ENCODE measurements at places on chromosomes 2 and 18. TPM values are rescaled to one million over a fixed set of nuclear protein-coding genes. Genes with fewer than 3 reads are reported as not detected.

GRCh38 chr18:11859903-11860407, 8.7 kb downstream of the CHMP1B start:
- DNase-seq: peak; percentile 66

DNA sequence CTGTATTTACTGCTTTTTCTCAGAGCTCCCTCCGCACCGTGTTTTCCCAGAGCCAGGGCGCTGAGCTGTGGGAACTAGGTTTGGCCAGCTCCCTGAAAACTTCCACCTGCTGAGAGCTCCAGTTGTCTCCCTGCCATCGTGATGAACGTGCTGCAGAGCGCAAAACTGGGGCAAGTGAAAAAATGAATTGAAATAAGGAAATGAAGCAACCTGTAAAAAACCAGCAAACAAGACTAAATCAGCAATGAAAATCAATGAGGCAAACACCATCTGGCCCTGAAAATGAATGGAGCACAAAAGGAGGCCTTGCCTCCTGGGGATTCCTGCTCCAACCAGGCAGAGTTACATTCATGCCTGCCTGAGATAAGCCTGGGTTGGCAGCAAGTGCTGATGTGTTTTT, 129.9 kb downstream of the MARCHF4 start:
- no peak for DNase-seq

- no peak for DNase-seq
Observed at GRCh38 chr18:47204908-47205522, 28.9 kb upstream of the IER3IP1 start.

DNA sequence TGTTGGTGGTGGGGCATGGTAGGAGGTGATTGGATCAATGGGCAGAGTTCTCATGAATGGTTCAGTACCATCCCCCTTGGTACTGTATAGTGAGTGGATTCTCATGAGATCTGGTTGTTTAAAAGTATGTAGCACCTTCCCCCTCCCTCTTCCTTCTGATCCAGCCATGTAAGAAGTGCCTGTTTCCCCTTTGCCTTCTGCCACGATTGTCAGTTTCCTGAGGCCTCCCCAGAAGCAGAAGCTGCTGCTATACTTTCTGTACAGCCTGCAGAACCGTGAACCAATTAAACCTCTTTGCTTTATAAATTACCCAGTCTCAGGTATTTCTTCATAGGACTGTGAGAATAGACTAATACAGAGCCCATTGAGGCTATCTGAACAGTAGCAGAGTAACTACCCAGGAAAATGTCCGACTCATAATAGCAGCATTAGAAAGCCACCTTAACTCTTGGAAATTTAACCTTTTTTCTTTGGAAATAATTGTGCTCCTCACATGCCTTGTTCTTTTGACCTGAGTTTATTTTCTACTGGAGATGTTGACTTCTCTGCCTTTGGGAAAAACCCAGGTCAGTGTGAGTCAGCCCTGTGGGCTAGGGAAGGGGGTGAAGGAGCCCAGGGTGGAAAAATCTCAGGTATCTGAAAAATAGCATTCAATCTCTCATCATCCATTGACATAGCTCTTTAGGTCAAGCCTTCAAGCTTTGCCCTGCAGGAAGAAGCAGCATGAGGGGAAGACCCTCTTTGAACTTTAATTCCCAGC, 18.1 kb downstream of the CYP1B1 start:
- no peak for DNase-seq

STON1 gene
- total RNA-seq: 2.2 TPM

DNA sequence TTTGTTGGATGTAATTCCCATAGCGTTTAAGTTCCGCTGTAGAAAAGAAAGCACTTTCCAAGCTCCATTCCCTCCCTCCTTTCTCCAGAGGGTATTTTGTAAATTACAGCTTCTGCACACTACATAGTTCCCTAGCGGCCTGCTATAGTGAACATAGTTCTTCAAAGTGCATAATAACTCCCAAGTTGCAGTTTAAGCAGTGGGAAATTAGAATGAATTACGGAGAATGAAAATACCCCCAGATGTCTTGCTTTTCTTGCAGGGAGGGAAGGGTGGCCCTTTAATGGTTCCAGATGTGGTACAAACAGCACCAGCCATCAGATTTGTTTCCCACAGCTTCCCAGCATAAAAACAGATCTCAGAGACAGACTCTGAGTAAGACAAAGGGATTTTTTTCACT, 893.9 kb downstream of the SUCLG1 start:
- no peak for DNase-seq

SGPP2 gene
- not detected for total RNA-seq

DNA sequence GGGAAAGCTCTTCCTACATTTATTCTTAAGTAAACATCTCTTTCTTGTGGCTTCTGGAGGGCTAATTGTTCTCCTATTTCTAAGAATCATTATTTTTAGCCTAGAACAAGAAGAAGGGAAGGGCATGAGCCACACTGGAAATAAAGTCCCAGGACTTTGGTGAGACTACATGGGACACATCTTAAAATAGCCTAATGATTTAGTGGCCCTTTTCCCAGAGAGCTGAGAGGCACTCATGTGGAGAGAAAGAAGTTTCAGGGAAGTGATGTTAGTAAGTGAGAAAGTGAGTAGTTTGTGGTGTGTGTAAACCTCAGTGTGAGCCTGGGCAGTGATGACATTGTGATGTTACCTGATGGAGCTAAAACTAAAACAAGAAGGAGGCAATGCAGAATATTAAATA, 14.6 kb downstream of the ITGA4 start:
- no peak for DNase-seq

DNA sequence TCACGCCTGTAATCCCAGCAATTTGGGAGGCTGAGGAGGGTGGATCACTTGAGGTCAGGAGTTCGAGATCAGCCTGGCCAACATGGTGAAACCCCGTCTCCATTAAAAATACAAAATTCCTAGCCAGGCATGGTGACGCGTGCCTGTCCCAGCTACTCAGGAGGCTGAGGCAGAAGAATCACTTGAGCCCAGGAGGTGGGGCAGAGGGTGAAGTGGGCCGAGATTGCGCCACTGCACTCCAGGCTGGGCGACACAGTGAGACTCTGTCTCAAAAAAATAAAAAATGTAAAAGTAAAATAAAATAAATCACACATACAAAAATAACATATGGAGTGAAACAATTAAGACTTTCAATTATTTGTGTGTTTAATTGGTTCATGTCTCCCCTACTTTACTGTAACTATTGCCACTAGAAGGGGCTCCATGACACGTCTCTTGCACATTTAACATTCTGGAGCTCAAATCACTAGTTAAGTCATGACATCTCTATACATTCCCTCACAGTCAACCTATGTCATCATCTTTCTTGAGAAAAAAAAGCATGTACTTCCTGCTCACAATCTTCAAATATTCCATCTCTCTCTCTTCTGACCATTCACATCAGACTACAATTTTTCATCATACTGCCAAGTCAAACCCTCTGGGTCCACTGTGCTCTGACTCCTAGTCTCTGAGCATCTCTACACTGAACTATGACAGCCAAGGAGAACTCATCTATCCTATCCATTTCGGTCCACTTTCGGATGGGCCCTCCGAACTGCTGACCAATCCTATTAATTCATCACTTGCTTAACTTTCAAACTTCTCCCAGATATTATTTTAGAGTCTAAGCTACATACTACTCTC, 6.7 kb downstream of the GFPT1 start:
- DNase-seq: no peak

TCF7L1 gene
- 0.46 TPM for total RNA-seq

GRCh38 chr2:148586522-148587128, 57.9 kb upstream of the EPC2 start:
- no peak for DNase-seq

CAPG gene
- 283 TPM for total RNA-seq

GRCh38 chr2:9297156-9297555, 90.5 kb downstream of the ASAP2 start:
- DNase-seq: no peak

GRCh38 chr2:71291398-71291797, 40.2 kb upstream of the ZNF638 start:
- peak; percentile 39 for DNase-seq

DHRS9 gene
- total RNA-seq: not detected

- no peak for DNase-seq
Observed at GRCh38 chr2:10205162-10205475, 82.6 kb downstream of the RRM2 start.

- no peak for DNase-seq
Observed at GRCh38 chr2:175575346-175576258, 394.1 kb upstream of the ATP5MC3 start.

DNA sequence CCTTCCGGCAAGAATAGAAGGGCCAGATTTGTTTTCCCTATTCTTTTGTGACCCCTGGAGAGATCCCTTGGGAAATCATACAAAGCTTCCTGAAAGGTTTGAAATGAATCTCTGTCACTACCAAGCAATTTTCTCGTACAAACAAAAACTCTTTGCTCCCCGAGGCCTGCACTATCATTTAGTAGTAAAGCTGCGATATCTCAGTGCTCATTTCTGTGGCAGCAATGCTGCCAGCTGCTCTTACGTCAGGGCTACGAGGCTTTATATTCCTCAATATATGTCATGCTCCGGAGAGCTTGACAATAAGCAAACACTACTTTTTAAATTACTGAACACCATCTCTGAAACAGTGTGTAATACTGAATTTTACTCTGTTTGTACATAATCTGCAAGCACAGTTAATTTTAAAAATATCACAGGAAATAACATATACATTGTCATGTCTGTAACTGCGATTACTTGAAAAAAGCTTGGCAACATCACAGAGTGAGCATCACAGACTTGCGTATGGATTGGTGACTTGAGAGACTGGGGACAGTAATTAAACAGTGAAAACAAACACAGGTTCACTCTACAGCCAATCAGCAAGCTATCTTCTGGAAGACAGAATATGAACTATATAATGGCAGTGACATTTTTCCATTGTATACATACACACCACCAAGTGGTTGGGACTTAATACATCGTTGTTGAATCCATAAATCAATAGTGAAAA, 403.3 kb upstream of the NETO1 start:
- no peak for DNase-seq

- no peak for DNase-seq
Observed at GRCh38 chr2:219443016-219443696, 8.5 kb downstream of the SPEG start.

- DNase-seq: no peak
Observed at GRCh38 chr18:59651071-59651470, 46.2 kb downstream of the CCBE1 start.

- DNase-seq: no peak
Observed at GRCh38 chr18:13409997-13410396, 191.4 kb downstream of the LDLRAD4 start.

AQP4 gene
- not detected for total RNA-seq

GALNT3 gene
- total RNA-seq: 7.7 TPM

DNA sequence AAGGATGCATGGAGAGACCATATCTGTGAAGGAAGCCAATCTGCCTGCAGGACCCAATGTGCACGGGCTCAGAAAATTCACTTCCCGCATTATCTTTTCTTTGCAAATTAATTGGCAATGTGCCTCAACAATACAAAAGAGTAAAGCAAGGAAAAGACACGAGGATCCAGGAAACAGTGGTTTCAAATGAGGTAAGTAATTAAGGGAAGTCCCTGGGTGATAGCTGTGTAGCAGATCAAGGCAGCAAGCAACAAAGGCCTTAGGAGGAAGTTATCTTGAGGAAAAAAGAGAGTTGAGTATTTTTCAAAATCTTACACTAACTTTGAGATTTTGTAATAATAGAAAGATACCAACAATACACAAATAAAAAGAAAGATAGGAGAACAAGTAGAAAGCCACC, 44.3 kb upstream of the TGIF1 start:
- DNase-seq: no peak

GRCh38 chr2:127637236-127637630, 8.7 kb upstream of the GPR17 start:
- DNase-seq: no peak

GRCh38 chr2:48480526-48480925, 49.4 kb upstream of the STON1 start:
- DNase-seq: no peak

GRCh38 chr18:8288472-8289195, 320.6 kb upstream of the RAB12 start:
- DNase-seq: no peak

DNA sequence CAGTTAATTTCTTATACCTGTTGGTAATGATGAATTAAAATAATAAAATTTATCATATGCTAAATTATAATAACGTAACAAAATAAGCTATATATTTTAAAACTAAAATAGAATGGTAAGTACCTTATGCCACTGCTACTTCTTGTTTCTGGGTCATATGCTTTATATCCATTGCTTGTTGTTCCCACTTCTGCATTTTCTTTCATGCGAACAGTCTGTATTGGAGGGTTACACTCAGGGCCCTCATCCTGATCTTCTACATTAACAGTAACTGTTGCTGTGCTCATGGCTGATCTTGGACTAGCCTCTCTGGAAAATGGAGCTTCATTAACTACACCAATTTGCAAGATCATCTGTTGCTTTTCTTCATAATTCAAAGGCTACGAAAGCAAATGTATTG, 22.2 kb downstream of the DSC2 start:
- no peak for DNase-seq

- peak; percentile 33 for DNase-seq
Observed at GRCh38 chr2:112474844-112475486, 7.0 kb upstream of the TTL start.

- no peak for DNase-seq
Observed at GRCh38 chr2:61262699-61263098, 100.7 kb downstream of the C2orf74 start.

GRCh38 chr2:70019096-70019495, 57.7 kb upstream of the ASPRV1 start:
- no peak for DNase-seq

- no peak for DNase-seq
Observed at GRCh38 chr2:36967236-36967876, 1.0 kb upstream of the STRN start.

DNA sequence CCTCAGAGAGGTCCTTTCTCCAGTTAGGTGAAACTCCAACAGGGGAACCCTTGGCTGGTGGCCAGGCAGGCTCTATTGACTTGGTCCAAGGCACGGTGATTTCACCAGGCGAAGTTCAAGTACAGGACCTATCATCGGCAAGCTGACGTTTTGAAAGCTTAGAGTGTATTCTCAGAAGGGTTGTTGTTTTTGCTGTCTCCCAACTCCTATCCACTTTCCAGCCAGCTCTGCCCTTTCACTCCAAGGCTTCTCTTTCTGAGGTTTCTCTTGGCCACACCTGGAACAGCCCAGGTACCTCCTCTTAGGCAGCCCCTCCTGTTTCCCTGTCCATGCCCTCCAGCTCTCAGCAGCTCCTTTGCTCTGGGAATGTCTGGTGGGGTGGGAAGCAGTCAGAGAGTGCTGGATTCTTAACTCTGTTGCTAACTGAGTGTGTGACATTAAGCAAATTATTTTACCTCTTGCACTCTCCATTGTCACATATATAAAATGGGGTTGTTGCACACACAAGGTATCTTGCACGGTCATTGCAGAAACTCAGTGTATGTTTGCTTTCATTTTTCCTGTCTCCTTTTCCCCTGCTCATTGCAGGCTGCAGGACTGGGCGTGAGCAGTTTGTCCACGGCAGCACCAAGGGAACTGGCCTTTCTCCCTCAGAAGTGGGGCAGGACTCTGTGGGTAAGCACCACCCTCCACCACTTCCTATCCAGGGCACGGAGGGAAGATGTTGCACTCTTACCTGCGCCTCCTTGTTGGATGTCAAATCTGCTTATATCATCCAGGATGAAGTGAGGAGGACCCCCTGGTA, 30.2 kb downstream of the CAPN13 start:
- no peak for DNase-seq

All from MG63 (cell line).